ENCODE measurements at places on chromosomes 16 and 17. TPM values are rescaled to one million over a fixed set of nuclear protein-coding genes. Genes with fewer than 3 reads are reported as not detected.

The CAPNS2 gene
- total RNA-seq: 0.12 TPM

The ABCA5 gene
- total RNA-seq: 9.2 TPM

The MAPK7 gene
- total RNA-seq: 11.2 TPM

The TMEM106A gene
- 1.6 TPM for total RNA-seq

The ARHGAP23 gene
- total RNA-seq: 18.7 TPM

The FBXO39 gene
- total RNA-seq: 0.82 TPM

The HAGHL gene
- total RNA-seq: 11.2 TPM

The ABCC12 gene
- total RNA-seq: not detected

The CD300E gene
- total RNA-seq: not detected

The KRTAP17-1 gene
- not detected for total RNA-seq

The CRISPLD2 gene
- total RNA-seq: 0.98 TPM

The TP53TG3D gene
- 0.12 TPM for total RNA-seq

All from smooth muscle cell of the coronary artery (primary cell).